Esophagus (tissue), 2 donors: ENCODE measurements at places on chromosomes 1 and 21. TPM values are rescaled to one million over a fixed set of nuclear protein-coding genes. Genes with fewer than 3 reads are reported as not detected.

LRRN2 gene
- polyA plus RNA-seq = 0.65 TPM

CHODL gene
- 0.22 TPM for polyA plus RNA-seq

CD5L gene
- polyA plus RNA-seq = not detected

TSSK3 gene
- 0.15 TPM for polyA plus RNA-seq

RAB13 gene
- polyA plus RNA-seq = 83.2 TPM

TENT5C gene
- polyA plus RNA-seq = 0.20 TPM
